Hematopoietic multipotent progenitor cell (in vitro differentiated cells): ENCODE measurements at places on chromosomes 7 and 10.

DNA sequence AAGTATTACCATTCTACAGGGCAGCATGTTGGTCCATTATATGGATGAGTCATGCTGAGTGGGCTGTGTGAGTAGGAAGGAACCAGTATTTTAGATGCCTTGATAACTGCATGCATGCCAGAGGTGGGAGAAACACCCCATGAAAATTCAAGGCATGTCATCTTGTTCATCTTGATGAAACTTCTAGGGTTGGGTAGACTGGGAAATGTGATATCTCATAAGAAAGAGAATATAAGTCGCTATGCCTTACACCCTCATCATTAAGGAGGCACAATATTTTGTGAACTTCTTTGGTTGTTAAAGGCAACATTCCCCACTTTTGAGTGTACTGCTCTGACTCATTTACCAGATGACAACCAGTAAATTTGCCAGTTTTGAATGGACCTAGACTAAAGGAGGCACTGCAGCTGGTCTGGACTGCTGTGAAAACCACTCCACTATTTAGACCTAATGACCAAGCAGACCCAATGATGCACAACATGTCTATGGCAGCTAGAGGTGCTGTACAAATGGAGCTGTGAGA lies 48.0 kb downstream of the ZNF365 start:
- no peak for DNase-seq

- DNase-seq: no peak
These were observed 275.9 kb downstream of the EXOC4 start for GRCh38 chr7:133528796-133529195.

GRCh38 chr10:103281753-103282152 lies 4.8 kb downstream of the INA start:
- no peak for DNase-seq

DNA sequence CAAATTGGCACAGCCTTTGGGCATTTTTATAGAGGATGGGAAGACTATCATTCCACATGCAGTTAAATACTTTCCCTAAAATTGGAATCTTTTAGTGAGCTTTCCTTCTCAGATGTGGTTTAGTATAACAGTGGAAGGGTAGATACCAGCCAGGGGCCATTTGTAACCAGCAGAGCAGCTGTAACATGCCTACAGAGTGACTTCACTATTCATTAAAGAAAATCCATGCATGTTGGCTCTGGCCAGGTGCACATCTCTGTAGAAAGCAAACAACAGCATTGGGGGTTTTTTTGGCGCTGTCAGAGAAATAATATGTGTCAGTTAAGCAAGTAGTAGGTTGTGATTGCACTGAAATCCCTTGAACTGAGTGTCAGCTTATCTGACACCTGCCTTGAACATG lies 115.6 kb downstream of the LHFPL3 start:
- DNase-seq: no peak

DNA sequence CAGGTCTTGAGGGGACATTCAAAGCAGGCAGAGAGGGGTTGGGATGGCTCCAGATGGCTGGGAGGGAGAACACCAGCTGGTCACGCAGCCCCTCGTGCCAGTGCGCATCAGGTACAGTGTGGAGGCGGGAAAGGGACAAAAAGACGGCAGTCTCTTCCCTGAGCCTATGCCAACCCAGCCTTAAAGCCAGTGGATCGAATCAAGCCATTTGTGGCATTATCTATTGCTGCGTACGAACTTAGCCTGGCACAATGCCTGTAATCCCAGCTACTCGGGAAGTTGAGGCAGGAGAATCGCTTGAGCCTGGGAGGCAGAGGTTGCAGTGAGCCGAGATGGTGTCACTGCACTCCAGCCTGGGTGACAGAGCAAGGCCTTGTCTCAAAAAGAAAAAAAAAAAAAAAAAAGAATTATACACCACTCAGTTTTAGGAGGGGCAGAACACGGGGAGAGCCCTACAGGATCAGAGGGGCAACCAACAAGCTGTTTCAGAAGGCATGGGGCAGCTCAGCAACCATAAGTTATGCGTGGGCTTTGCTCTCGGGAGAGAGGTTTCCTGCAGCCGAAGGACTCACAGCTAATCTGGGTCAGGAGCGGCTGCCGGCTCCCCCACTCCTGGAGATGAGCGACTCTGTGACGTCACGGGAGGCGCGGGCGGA lies 356 bp upstream of the NDUFB2 start:
- DNase-seq: peak; percentile 94

DNA sequence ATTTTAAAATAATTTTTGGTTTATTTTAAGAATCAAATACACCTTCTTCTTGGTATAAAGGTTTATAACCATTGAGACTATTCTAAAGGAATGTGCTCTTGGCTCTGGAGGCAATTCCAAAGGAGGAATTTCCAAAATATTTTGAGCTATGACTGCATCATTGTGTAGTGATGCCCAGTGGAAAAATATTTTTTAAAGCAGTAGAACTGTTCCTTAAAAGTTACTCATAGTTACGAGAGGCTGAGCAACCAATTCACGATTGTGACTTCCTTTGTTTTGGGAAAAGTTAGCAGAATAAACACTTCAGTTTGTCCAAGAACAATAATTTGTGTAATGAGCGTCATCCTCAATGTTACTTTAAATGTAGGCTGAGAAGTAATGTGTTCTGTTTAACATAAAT lies 233.6 kb downstream of the BAMBI start:
- no peak for DNase-seq
